ENCODE measurements at places on chromosomes 12 and 14.

- H3K4me3 ChIP-seq: no peak overlapping the region
- H3K4me1 ChIP-seq: no peaks in the 10 kb centered on the region
- H3K27me3 ChIP-seq: no peaks in the 10 kb centered on the region
Observed at GRCh38 chr14:81831128-81831820, 297.6 kb upstream of the SEL1L start.

- H3K27ac ChIP-seq: no peak overlapping the region
- no peaks in the 10 kb centered on the region for H3K27me3 ChIP-seq
- H3K4me1 ChIP-seq: peaks cover 19% of the 10 kb centered on the region
- DNase-seq: no peak
- H3K36me3 ChIP-seq: peaks cover 29% of the 10 kb centered on the region
Observed at GRCh38 chr12:118337194-118337838, 35.4 kb downstream of the TAOK3 start.

GRCh38 chr12:125093681-125094330, 28.6 kb downstream of the AACS start:
- no peak overlapping the region for H3K27ac ChIP-seq
- no peak overlapping the region for H3K4me3 ChIP-seq
- peaks cover 2% of the 10 kb centered on the region for H3K4me1 ChIP-seq

GRCh38 chr12:6584293-6584692, 16.2 kb upstream of the NOP2 start:
- no peak for DNase-seq
- H3K27me3 ChIP-seq: no peaks in the 10 kb centered on the region
- H3K4me3 ChIP-seq: no peak overlapping the region
- no peak overlapping the region for H3K27ac ChIP-seq
- peaks cover 67% of the 10 kb centered on the region for H3K36me3 ChIP-seq
